ENCODE measurements at places on chromosomes 7 and 10.
A peak's percentile ranks its signal among the peaks of the same experiment; 100 is the strongest.

- DNase-seq = no peak
Observed at GRCh38 chr7:41232086-41232485, 470.8 kb downstream of the INHBA start.

DNA sequence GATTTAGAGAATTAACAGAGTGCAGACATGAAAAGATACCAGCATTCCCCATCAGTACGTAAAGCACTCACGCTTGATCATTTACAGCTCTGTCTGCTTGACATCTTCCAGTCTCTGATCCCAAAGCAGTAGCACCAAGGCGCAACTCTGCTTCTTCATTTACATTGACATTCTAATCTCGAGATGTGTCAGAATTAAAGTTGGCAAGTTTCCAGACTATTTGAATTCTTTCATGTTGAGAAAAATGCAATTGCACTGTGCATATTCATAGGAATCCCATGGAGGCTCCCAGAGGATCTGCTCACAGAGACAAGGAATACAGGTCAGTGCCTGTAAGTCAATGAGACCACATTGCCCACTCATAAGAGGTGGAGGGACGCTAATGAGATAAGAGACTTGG is 183.9 kb downstream of the LRRN3 start:
- DNase-seq = no peak

GRCh38 chr7:143931739-143932138 is 3.3 kb upstream of the OR2F2 start:
- no peak for DNase-seq

- no peak for DNase-seq
Observed at GRCh38 chr7:28132959-28133870, 47.4 kb downstream of the JAZF1 start.

GRCh38 chr10:73874267-73875138 is at the start of gene CAMK2G:
Gene CAMK2G, minus strand, starts transcription at chr10:73874555. Its CDS starts 94 bp downstream, at chr10:73874461.
- DNase-seq = peak; percentile 17

DNA sequence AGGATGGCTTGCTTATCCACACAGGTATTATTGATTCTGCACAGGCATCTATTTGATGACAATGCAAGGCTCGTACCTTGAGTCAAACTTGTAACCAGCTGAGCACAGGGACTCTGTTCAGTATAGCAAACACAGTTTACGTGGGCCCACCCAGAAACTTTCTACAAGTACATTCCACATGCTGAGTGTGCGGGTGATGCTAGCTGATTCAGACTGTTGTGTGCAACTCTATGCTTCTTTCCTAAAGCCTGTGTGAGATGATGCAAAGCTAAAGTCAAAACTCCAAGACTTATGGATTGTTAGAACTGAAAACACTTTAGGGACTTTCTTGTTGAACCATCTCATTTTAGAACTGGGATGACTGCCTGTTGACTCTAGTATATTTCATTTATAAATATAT is 21.5 kb upstream of the CALD1 start:
- DNase-seq = no peak

DNA sequence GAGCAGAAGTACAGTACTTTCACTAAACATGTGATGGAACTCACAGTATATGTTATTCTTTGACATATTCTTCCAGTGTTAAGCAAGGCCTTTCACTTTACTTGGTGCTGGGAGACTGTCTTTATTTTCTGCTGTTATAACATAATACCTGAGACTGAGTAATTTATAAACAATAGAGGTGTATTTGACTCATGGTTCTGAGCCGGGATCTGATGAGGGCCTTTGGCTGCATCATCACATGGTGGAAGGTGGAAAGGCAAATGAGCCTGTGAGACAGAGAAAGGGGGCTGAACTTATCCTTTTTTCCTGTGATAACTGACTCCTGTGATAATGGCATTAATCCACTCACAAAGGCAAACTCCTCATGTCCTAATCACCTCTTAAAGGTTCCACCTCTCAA is 1.4 kb downstream of the SUPV3L1 start:
- no peak for DNase-seq

DNA sequence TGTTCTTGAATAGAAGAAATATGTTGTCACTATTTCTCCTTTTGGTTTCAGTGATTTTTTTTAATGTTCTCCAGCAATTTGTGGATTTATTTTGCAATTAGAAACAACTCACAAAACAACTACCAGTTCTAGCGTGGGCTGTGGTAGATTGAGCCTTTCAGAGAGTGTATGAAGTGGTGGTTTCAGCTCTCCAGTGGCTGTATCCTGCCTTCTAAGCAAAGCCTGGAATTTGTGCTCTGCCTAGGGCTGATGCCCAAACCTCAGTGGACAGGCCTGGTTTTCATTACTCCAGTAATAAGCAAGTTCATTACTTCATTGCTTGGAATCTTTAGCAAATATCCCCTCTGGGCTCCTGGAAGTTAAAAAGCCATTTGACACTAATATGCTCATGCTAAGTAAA is 35.9 kb downstream of the APBB1IP start:
- no peak for DNase-seq

DNA sequence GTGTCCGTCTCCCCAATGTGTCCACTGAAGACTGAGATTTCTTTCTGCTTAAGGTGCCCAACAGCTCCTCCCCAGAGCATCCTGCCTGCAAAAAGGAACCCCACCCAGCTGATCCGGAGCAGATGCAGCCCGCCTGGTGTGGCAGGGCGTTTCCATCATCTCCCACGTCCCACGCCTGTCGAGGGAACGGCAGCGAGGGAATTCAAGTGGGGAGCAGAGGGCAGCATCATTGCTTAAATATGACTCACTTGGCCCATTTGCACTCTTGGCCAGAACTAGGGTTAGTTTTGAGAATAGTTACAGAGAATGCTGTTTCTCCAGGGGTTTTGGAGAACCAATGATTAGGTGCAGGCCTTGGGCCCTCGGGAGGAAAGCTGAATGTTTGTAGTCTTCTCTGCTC is 20.8 kb downstream of the VWA2 start:
- DNase-seq = no peak

DNA sequence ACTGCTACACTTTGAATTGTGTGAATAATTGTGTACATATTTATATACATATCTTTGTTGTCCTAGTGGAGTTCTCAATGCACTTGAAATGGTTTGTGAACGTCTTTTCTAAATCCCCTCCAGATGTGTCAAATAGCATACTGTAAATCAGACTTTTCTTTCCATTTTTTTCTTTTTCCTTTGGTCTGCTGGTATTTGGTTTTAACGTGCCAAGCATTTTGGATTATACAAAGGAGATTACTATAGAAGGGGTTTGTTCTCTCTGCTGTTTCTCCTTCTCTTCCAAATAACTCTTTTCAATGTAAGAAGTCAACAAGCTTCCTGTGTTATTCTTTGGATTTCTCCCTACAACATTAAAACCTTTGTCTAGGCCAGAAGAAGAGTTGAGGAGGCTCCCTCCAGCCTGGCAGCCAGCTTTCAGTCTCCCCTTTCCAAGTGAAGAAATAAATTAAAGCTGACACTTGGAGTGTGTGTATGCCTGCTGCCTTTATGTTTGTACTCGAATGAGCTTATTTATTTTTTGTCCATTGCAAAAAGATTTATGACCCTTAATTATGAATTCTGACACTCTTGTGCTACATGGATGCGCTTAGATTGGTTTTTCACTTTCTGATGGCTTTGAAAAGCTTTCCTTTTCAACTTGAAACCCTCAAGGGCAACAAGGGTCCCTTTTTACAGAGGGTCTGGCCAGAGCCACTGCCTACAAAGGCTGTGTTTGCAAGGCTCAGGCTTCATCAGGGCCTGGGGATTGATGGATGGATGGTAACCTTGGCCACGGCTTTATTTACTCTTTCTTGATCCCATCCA is 107.8 kb downstream of the RAB18 start:
- peak; percentile 14 for DNase-seq

- DNase-seq = no peak
Observed at GRCh38 chr10:60349426-60349825, 40.2 kb downstream of the ANK3 start.

- no peak for DNase-seq
Observed at GRCh38 chr10:7558036-7558435, 108.7 kb downstream of the ITIH5 start.

- no peak for DNase-seq
Observed at GRCh38 chr7:1501487-1502270, 2.5 kb downstream of the INTS1 start.

Data from NCI-H1105 treated with DMSO at 0.1 percent for 48 hours (cell line).